ENCODE measurements at places on chromosomes 6 and 20. TPM values are rescaled to one million over a fixed set of nuclear protein-coding genes. Genes with fewer than 3 reads are reported as not detected.

- no peak for DNase-seq
These were observed 1347.0 kb downstream of the EPHA7 start for GRCh38 chr6:92072387-92072786.

DNA sequence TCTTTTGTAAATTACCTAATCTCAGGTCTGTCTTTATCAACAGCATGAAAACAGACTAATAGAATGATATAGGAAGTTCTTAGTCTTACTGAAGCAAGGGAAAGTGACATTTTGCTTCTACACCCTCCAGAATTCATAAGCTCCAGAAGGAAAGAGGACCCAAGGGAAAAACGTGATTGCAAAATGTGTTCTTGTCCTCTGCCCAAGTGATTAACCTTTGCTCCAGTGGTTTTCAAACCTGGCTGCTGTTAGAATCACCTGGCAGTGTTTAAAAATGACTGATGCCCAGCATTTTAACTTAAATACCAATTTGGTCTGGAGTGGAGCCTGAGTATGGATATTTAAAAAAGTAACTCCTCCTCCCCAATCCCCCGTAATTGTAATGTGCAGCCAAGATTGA lies 191.4 kb downstream of the SLC16A10 start:
- DNase-seq = no peak

DNA sequence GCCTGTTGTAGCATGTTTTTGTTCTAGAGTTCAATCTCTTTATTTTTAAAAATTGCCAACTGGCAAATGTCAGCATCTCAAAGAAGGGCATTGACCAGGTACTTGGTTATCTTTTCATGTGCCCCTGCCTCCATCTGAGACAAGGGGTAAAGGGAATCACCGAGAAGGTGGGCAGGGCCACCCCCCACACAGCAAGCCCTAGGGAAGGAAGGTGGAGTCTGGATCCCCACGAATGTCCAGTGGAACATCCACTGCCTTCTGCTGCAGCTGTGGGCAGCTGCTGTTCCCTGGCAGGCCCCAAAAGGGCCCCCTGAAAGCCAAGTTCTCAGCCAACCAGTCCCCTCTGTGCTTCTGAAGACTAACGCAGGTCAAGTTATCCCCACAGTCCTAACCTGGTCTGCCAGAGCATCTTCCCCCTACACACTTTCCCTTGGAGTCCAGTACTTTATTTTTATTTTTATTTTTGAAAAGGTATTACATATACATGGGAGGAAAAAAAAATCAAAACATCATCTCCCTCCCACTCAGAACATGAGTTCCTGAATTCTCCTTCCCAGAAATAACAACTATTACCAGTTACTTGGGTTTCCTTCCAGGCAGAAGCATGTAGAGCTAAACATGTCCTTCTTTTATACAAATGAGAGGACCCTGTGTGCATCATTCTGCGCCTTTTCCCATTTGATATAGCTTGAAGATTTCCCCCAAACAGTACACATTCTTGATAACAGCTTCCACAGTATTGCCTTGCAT lies 253.7 kb downstream of the MAFB start:
- no peak for DNase-seq

Gene MAS1
- total RNA-seq = not detected

Gene PKIB
- total RNA-seq = 64.1 TPM

DNA sequence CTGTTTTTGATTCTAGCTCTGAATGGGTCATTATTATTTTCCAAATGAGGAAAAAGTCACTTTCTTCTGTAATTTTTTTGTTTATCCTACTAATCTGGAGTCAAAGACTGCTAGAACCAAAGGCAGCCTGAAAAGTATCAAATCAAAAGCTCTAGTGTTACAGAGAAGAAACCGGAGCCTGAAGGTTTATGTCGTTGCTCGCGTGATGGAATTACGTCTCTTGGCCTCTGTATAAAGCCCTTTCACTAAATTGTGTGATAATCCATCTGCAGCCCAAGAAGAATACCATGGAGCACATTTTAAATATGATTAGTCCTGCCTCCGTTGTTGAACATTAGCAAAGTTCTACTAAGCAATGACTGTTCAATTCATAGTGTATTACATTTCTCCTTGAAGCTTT lies 738.6 kb downstream of the C6orf118 start:
- no peak for DNase-seq

Gene ENPP5
- 1.4 TPM for total RNA-seq

Gene BTNL2
- not detected for total RNA-seq
